ENCODE measurements at places on chromosomes 4 and X. TPM values are rescaled to one million over a fixed set of nuclear protein-coding genes. Genes with fewer than 3 reads are reported as not detected.

Gene DGAT2L6
- total RNA-seq = not detected

Gene TMPRSS11A
- total RNA-seq = not detected

Gene NAT8L
- total RNA-seq = 0.52 TPM

Gene PRKX
- 3.7 TPM for total RNA-seq

Gene SLC38A5
- 0.71 TPM for total RNA-seq

Gene MTMR8
- total RNA-seq = 0.44 TPM

Gene SPANXD
- total RNA-seq = not detected

Gene EFNB1
- 14.7 TPM for total RNA-seq

Gene DMRTC1
- total RNA-seq = not detected

Gene COL25A1
- total RNA-seq = 0.77 TPM

Gene RNF212
- not detected for total RNA-seq
